ENCODE measurements at places on chromosomes 13 and 19.

- peak; percentile 68 for DNase-seq
Observed at GRCh38 chr19:48674921-48675824, 2.4 kb upstream of the NTN5 start.

GRCh38 chr13:91767651-91768050 is 369.2 kb downstream of the GPC5 start:
- DNase-seq: no peak

DNA sequence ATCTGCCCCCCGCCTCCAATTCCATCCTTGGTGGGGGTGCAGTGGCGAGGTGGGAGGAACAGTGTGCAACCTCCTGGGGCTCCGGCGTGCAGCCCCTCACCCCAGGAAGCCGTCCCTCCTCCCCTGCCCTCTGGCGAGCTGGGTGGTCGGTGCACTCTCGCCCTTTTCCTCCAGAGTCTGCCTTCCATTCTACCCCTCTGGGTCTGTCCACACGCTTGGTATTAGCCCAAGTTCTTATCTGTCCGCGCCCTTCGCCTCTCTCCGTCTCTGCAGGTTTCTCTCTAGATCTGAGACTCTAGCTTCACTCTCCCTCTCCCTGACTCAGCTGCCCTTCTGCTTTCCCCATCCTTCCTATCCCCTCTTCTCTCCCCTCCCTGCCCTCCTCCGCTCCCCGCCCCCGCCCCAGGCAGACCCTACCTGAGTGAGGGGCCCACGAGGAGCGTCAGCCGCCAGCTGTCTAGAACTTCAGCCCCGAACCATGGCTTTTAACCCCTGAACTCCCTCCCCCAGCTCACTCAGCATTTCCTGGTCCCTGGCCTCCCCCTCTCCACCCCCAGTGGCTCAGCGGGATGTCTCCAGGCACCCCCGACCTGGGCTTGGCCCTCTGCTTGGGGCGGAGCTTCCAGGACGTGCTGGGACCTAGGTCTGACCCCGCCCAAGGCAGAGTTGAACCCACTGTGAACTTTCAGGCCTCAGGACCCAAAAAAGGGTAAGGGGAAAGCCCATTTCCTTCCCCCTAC is 499 bp upstream of the KLK13 start:
- no peak for DNase-seq

- no peak for DNase-seq
Observed at GRCh38 chr19:55546822-55547614, 1.7 kb upstream of the SBK3 start.

DNA sequence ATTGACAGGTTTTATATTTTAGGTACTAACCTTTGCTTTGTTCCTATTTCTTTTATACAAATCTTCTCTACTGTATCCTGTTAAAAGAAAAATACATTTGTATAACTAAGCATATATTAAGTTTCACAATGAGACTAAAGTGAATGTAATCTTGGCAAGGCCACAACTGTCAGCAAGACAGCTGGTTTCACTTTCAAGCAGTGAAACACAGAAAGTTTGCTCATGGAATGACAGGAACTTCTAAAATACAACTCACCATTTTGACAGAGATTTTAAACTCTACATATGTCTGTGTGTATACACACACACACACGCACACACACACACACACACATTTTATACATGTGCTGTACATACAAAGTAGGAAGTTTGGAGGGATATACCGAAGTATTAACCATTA is 53.3 kb downstream of the PARP4 start:
- no peak for DNase-seq

DNA sequence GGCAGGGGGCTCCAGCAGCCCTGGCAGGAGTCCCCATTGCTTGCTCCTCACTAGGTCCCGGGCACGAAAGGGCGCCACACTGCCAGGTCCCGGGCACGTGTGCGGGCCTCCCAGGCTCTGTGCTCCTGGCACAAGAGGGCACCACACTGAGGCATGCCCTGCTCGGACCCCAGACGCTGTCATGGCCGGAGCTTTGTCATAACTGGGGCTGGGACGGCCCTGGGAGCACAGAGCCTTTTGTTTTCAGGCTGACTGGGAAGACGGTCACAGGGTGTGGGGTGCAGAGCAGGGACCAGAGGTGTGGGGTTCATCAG is 7.4 kb downstream of the BSG start:
- no peak for DNase-seq

DNA sequence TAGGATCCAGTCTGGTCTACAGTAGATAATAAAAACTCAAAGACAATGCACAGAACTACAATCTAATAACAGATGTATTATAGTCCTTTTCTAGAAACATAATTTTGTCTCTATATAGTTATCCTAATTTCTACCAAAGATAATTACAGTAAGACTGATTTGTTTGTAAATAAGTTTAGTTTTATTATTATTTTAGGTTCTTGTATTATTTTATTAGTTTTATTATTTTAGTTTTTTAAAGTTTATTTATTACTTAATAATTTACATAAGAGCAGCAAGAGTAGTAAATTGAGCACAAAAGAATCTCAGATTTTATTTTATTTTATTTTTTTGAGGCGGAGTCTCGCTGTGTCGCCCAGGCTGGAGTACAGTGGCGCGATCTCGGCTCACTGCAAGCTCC is 22.3 kb upstream of the ZNF227 start:
- DNase-seq: no peak

DNA sequence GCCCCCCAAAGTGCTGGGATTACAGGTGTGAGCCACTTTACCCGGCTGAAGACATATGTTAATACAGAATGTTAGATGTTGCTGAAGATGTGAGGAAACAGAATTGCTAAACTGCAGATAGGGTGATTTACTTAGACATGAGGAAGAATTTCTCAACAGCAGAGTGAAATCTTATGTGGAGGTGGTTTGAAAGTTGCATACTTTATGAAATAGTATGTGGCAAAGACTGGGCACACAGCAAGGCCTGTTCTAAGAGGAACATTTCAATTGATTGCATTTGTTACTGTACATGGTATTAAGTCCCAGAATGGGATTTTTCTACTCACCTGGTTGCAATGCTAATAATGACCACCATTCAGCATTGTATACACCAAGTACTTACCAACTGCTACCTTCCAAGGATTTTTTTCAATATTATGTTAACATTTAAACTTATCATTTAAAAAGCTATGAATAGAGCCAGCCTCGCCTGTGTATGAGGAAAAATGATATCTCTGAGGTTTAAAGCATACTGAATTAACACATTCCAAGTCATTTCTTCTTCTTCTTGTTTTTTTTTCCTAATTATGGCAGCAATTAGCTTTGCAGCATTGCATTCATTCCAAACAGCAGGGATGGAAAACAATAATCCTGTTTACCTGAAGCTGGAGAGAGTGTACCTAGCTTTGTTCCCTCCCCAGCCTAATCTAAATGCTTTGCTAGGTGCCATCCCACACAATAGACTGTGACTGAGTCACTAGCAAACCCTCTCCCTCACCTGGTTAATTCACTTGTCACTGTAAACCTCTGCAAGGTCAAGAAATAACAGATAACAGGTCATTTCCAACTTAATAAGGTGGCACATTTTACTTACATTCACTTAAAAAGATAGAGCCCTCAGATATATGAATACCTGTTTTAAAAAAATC is 19.4 kb upstream of the KLF5 start:
- DNase-seq: no peak

- DNase-seq: no peak
Observed at GRCh38 chr19:2756921-2757881, 17.4 kb upstream of the SLC39A3 start.

- DNase-seq: peak; percentile 98
Observed at GRCh38 chr19:2983351-2984214, 6.2 kb downstream of the TLE6 start.

- no peak for DNase-seq
Observed at GRCh38 chr19:35314031-35314430, 15.0 kb upstream of the CD22 start.

GRCh38 chr19:17683078-17683477 is 5.1 kb downstream of the UNC13A start:
- DNase-seq: no peak

GRCh38 chr13:65844266-65844841 is 1385.8 kb downstream of the PCDH9 start:
- no peak for DNase-seq

DNA sequence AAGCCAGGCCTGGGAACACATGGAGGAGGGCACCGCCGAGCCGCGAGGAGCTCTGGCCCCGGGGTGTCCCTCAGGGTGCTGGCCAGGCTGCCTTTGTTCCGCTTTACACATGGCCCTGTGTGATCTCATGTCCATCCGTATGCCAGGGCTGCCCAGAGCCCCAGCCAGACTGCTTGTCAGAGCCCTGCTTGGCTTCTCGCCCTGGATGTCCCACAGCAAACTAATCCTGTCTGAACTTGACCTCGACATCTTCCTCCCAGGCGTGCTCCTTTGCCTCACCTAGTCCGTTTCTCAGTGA is 14.3 kb downstream of the BCKDHA start:
- no peak for DNase-seq

DNA sequence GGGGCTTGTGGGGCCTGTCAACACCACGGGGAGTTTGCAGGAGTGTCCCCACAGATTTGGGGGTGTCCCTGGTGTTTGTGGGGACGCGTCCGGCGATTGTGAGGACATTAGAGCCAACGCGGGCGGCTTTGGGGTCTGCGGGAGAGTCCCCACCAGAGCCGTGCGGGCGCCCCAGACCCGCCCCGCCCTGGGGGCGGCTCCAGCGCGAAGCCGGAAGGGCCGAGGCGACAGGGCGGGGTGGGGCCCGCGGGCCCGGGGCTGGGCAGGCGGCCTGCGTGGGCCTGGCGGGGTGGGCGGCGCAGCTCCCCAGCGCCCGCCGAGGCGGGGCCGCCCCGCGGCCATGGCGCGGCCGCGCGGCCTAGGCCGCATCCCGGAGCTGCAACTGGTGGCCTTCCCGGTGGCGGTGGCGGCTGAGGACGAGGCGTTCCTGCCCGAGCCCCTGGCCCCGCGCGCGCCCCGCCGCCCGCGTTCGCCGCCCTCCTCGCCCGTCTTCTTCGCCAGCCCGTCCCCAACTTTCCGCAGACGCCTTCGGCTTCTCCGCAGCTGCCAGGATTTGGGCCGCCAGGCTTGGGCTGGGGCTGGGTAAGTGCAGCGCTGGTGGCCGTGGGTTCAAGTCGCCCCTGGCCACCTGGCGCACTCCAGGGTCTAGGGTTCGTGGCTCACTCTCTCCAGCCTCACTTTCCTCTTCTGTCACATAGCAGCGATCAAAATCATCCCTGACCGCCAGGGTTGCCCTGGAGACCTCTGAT is 10.3 kb downstream of the PDE4A start:
- no peak for DNase-seq

- DNase-seq: peak; percentile 47
Observed at GRCh38 chr13:95404141-95404882, 103.1 kb upstream of the ABCC4 start.

DNA sequence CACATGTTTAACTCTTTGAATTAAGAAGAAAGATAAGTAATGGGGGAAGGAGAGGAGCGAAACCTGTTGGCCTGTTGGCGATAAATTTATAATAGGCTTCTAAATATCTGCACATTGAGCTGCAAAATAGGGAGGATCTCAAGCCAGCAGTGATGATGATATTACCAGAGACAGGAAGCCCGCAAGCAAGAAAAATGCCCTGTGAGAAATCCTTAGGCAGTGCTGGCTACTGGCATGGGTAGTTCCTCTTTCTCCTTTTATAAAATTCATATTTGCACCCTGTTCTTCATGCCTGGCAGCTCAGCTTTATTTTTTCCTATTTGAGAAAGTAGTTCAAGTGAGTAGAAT is 858 bp upstream of the USP12 start:
- no peak for DNase-seq

DNA sequence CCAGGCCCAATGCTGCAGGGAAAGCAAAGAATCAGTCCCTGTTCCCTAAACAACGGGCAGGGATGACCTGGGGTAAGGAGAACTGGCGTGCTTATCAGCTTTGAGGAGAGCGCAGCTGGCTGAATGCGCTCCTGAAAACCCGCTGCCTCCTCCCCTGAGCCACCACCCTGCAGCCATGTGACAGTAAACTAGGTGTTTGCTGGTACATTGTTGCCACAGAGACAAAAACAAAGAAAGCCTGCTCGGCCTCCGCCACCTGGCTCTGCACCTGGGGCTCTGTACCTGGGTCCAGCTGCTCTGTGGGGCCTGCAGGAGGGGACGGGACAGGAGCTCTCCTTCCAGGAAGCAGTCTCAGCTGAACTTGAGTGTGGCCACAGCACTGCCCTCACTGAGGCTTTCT is 21.8 kb downstream of the MCF2L start:
- DNase-seq: peak; percentile 87

GRCh38 chr19:41416194-41416674 is 10.9 kb downstream of the B3GNT8 start:
- no peak for DNase-seq

- no peak for DNase-seq
Observed at GRCh38 chr19:28586474-28586873, 626.5 kb downstream of the UQCRFS1 start.

GRCh38 chr19:47766359-47766620 is 12.2 kb upstream of the SELENOW start:
- DNase-seq: no peak

DNA sequence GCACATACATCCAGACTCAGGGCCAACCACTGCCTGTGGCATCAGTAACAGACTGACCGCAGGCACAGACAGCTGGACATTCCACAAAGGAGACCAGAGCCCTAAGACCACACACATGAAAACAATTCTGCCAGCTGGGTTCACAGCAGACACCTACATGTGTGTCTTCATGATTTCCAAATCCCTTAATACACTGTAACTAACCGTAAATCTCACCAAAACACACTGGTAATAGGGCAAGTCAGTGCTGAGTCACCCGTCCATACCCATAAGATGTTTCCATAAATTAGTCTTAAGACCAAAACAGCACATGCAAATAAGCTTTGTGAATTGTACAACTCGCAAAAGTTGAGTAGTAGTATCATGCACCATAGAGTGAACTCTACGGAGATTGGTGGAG is 65.4 kb downstream of the TUBGCP3 start:
- DNase-seq: no peak

- DNase-seq: no peak
Observed at GRCh38 chr13:34623331-34623730, 318.7 kb upstream of the NBEA start.

DNA sequence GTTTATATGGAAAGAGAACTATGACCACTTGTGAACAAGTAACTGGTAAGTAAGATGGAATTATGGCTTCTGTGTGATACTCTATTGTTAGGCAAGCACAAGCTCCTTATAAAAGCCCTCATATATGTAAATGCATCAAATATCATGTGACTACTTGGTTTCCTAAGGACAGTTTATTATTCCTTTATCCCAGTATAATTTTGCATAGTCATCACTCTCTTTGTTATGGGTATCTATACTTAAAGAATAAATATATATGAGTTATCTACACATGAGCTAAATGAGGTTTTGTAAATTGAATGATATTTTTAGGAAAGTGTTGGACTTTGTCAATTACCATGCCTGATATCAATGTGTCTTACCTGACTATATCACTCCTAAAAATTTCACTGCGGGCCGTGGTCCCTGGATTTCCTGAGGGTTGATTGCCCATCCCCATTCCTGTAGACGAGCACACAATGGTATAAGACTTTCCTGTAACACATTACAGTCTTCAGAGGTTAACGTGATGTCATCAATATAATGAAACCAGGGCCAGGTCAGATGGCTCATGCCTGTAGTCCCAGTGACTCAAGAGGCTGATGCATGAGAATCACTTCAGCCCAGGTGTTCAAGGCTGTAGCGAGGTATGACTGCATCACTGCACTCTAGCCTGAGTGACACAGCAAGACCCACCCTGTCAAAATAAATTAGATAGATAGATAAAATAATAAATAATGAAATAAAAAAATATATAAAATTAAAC is 20.7 kb downstream of the ZNF844 start:
- DNase-seq: no peak
